ENCODE measurements at places on chromosomes 2 and 18.

DNA sequence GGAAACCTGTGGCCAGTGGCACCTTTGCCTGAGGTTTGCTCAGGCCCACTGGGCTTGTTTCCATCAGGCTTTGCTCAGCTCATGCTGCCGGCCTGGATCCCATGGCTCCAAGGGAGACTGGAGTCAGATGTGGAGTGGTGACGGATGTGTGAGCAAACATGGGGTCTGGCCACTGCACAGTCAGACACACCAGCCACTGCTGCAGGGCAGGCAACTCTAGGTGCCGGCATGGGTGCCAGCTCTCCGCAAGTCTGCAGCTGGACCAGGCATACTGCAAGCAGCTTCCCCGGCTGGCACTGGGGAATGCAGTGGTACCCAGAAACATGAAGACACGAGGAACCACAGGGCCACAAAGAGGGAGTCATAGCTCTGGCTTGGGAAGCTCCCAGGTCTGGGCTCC lies 37.4 kb downstream of the TDRD15 start:
- DNase-seq = no peak

- DNase-seq = no peak
Measured at GRCh38 chr2:164456619-164457018, 164.7 kb downstream of the GRB14 start.

DNA sequence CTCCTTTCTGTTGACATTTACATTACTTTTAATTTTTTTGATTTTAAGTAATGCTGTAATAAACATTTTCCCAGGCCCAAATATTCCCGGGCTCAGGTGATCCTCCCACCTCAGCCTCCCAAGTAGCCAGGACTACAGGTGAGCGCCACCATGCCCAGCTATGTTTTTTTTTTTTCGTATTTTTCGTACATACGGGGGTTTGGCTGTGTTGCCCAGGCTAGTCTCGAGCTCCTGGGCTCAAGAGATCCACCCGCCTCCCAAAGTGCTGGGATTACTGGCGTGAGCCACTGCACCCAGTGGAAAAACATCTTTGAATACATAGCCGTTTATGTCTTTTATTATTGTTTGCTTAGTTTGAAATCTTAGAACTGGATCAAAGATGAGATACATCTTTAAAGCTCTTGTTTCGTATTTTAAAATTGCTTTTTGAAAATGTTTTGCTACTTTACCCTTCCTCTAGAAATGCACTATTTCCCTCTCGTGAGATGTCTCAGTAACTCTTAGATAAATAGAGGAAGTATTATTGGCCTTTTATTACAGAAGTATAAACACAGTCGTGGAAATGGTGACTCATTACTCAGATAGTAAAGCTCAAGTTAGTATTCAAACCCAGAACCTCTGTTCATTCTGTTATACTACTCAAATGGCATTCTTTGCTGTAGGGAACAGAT lies 2.4 kb downstream of the SMCHD1 start:
- peak; percentile 37 for DNase-seq

DNA sequence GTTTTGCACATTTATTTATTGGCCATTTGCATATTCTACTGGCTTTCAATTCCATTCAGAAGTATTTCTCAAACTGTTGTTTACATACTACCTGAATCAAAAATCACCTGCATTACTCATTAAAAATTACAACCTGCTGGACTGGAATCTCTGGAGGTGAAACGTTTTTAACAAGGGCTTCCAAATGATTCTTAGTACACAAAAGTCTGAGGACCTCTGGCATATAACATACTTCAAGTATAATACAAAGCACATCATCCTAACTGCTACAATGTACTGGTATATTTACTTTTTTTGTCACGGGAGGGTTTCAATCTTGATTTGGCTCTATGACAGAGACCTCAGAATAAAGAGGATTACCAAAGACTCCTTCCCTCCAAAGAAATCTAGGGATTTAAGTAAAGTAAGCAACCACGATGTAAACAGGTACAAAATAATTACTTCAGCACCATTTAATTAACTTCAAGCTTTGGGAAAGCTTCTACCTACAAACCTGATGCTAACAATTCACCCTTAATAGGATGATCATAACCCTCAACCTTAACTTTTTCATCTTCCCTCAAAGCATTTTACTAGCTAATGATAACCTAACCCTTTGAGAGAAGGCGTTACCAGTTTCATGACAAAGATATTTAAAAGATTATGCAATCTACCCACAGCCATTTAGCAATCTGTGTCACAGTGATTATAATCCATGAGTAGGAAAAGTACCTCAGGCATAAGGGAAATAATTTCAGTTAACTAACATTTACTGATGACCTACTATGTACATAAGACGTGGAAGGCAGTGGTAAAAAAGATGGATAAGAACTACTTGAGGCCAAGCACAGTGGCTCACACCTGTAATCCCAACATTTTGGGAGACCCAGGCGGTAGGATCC lies 24.7 kb downstream of the ATAD2B start:
- no peak for DNase-seq

- no peak for DNase-seq
Measured at GRCh38 chr2:239425631-239426030, 24.8 kb upstream of the HDAC4 start.

DNA sequence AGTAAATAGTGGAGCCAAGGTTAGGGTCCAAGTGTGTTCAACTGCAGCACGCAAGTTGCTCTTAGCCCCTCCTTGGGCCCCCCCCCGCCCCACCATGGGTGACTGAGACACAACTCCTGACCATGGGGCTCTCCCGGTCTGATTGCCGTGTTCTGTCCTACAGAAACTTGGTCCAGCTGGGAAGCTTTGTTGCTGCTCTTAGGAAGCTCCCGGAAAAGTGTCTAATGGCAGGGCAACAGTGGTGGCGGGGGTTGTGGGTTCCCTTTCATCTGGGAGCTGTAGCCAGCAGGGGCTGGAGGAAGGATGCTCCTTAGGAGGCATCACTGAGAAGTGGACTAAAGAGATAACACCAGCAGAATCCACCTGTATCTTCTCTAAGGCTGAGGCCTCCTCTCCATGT lies 111.1 kb downstream of the CYP26B1 start:
- no peak for DNase-seq

DNA sequence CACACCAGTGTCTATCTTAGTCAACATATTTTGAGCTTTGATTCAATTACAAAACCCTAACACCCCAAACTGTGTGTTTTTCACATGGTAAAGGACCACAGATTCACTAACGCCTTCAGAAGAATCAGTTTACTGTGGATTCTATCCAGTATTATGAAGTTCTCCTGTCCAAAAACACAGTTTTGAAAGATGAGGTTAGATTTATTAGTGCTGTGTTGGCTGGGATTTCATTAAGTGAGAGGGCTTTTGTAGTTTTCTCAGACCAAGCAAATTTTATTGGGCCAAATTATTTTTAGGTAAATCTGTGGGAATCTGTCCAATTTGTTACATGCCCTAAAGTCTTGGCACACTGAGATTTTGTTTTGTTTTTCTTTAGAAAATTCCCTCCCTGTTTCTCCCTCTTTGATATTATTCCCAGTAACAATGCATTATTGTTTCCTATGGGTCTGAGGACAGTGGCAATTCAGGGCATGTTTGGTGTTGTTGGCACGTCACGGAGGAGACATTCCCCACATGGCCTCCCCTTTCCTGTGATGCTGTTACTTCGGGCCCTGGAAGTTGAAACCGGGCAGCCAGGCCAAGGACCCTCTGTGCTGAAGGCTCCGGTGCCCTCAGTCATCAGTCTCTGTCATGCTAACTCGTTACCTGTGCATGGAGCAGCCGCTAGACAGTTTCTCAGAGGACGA lies 87.5 kb upstream of the ALKAL2 start:
- DNase-seq = no peak

DNA sequence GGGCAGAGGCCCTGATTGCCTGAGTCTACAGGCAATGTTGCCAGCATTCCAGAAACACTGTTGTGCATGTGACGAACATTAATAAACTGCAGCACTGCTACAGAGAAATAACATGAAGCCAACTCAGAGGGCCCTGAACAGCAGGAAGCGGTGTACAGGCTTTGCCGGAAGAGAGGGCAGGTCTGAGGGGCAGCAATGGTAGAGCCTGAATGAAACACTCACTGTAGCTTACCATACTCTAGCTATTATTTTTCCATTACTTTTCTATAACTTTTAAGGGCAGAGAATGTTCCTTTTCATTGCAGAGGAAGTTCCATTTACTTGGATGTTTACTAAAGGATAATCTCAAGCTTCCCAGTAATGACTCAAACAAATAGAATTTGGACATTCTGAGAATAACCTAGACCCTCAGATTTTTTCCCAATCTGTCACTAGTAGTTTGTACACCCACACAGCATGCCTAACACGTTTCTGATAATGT lies 150.4 kb downstream of the MTX2 start:
- no peak for DNase-seq

GRCh38 chr2:237421542-237422116 lies 7.7 kb upstream of the COL6A3 start:
- peak; percentile 71 for DNase-seq

GRCh38 chr2:158021226-158021625 lies 80.5 kb upstream of the UPP2 start:
- DNase-seq = no peak

DNA sequence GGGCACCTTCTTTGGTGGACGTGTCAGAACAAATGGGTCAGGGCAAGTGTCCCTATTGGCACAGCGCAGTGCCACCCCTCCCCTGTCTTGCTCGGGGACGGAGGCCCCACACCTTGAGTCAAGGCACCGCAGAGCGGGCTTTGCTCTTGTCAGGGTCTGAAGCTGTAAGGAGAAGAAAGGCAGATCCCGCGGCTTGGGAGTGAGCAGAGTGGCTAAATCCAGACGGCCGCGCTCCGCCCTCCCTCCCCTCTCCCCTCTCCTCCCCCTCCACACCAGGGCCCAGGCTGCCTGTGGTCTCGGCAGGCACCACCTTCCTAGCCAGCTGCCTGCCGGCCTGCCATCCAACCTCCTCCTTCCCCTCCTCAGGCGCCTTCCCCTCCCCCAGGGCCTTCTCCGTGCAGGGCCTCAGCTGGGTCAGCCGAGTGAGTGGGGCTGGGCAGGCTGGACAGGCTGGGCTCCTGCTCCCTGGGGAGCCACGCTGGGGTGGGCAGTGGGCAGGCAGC lies 25.8 kb downstream of the SPEG start:
- no peak for DNase-seq

- no peak for DNase-seq
Measured at GRCh38 chr2:221124532-221125240, 447.4 kb downstream of the EPHA4 start.

- DNase-seq = no peak
Measured at GRCh38 chr2:67880291-67880761, 182.5 kb downstream of the C1D start.

- no peak for DNase-seq
Measured at GRCh38 chr2:112692918-112693317, 27.9 kb upstream of the NT5DC4 start.

DNA sequence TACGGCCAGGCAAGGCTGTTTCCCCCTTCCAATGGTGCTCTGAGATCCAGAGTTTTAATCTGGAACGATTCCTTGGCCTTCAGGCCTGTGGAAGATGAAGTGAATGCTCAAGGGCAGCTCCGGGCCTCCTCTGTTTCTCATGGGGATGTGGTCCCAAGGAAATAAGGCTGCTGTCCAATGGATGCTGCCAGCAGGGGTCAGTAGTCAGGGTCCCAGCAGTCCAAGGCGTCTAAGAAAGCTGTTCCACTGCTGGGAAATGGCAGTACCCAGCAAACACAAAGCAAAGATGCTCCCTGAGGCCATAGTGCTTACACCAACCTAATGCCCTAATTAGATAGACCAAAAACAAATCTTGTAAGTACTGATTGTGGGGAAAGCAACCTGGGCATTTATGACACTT lies 12.5 kb downstream of the NMS start:
- peak; percentile 12 for DNase-seq

GRCh38 chr2:66566726-66567399 lies 131.9 kb downstream of the MEIS1 start:
- no peak for DNase-seq

DNA sequence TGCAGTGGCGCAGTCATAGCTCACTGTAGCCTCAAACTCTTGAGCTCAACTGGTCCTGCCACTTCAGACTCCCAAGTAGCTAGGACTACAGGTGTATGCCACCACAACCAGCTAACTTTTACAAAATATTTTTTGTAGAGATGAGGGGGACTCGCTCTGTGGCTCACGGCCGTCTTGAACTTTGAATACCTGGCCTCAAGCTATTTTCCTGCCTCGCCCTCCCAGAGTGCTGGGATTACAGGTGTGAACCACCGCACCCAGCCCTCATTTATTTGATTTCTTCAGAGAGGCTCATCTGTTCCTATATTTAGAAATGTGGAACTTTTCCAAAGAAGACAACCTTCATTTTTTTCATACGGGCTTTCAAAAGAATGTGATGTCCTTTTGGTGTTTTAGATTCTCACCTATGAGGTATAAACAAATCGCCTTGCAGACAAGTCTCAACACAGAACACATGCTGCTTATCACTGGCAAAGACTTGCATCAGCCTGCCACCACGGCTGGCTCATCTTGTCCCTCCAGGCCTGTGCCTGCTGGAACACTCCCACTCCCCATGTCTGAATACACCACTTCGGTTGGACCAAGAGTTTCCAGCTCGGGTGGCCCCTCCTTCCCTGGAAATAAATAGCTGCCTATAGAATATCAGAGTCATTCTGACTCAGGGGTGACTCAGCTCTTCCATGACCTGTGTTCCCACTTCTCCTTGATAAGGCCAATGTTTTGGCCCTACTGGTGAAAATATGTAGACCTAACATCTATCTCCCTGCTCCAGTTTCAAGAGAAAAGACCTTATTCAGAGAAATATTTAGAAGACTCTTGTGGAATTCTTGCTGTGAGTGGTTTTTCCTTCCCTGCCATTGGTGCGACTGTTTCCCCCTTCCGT lies 202.6 kb downstream of the TGIF1 start:
- DNase-seq = peak; percentile 89

DNA sequence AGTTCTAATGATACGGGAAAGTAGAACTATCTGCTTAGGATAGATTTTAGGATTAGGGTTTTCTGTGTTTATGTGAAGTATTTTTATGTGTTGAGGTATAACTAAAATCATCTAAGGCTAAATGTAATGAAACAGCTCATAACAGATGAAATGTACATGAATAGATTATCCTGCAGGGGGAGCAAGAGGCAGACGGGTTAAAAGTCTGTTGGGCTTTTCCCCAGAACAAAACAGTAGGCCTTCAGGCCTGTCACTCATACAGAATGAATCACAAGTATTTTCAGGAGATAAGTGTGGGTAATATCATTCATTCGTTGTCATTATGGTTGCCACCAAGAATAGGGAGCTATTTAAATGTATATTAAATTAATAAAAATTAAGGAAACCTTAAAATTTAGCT lies 107.9 kb upstream of the IL1R2 start:
- DNase-seq = peak; percentile 31

- DNase-seq = no peak
Measured at GRCh38 chr2:189621781-189622180, 39.5 kb upstream of the ASNSD1 start.

GRCh38 chr18:72206814-72207213 lies 337.3 kb downstream of the CBLN2 start:
- DNase-seq = no peak

GRCh38 chr2:30134582-30134981 lies 12.2 kb upstream of the YPEL5 start:
- no peak for DNase-seq

GRCh38 chr18:51321696-51322095 lies 124.2 kb upstream of the MEX3C start:
- no peak for DNase-seq

GRCh38 chr2:61620244-61621159 lies 82.3 kb upstream of the XPO1 start:
- peak; percentile 68 for DNase-seq

- DNase-seq = no peak
Measured at GRCh38 chr18:11809895-11810294, 41.3 kb upstream of the CHMP1B start.

- no peak for DNase-seq
Measured at GRCh38 chr2:128633501-128633900, 314.8 kb upstream of the HS6ST1 start.

- no peak for DNase-seq
Measured at GRCh38 chr2:120982598-120982997, 246.9 kb downstream of the GLI2 start.

- no peak for DNase-seq
Measured at GRCh38 chr2:241068136-241068941, 33.7 kb downstream of the MTERF4 start.

Measured in A549 (cell line).